ENCODE measurements at places on chromosomes 2 and 18.

- DNase-seq, result no peak
Observed at GRCh38 chr2:77161009-77161408, 361.2 kb downstream of the LRRTM4 start.

DNA sequence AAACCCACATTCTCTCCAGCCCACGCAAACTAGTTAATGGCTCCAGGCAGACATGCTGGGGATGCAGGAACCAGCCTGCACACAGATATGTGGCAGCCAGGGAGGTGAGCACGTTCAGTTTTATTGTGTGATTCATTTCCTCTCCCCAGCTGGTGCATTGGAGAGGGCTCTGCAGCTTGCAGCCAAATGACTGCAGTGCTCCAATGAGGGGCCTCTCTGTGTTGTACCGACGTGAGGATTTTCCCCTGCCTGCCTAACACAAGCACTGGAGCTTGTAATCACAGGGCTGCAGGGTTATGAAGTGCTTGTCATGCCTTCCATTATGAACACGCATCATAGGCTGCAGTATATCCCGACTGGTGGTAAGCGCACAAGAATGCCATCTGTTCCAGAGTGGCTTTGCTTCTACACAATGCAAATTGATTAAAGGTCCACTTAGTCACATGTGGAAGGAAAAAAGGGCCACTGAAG is 92.3 kb upstream of the THUMPD2 start:
- DNase-seq, result no peak

GRCh38 chr18:445055-445454 is 55.4 kb downstream of the COLEC12 start:
- no peak for DNase-seq

- no peak for DNase-seq
Observed at GRCh38 chr2:39023649-39024048, 97.2 kb downstream of the SOS1 start.

- no peak for DNase-seq
Observed at GRCh38 chr2:135099802-135100483, 47.9 kb downstream of the RAB3GAP1 start.

DNA sequence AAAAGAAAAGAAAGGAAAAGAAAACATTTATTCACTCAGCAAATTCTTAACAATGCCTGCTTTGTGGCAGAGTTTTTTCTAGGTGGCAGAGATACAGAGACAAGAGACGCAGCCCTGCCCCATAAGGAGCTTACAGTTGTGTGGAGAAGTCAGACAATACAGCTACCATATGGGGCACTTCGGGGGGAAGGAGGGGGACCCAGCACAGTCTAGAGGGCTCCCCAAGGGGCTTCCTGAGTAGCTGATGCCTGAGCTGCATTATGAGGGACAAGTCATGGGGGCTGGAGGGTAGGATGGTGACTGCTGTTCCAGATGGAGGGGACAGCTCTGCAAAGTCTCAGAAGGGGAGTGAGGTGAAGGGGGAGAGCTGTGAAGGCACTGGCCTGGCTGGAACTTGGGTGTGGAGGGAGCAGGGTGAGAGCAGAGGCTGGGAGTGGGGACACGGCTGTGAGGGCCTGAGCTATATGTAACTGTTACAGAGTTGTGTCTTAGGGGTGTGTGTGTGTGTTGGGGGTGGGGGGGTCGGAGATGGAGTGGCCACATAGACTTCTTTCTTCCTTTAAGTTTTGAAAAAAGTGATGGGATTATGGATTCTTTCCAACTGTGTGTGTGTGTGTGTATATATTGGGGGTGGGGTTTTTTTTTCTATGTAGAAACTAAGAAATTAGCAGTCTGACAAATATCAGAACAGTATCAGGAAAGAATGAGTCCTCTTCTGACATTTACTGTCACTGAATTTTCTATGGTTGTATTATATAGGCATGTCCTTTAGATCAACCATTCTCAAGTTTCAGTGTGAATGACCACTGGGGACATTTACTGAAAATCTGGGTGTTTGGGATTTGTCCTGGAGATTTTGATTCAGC is 66.0 kb upstream of the HAAO start:
- DNase-seq, result no peak

- no peak for DNase-seq
Observed at GRCh38 chr2:149080099-149080498, 41.6 kb downstream of the LYPD6B start.

DNA sequence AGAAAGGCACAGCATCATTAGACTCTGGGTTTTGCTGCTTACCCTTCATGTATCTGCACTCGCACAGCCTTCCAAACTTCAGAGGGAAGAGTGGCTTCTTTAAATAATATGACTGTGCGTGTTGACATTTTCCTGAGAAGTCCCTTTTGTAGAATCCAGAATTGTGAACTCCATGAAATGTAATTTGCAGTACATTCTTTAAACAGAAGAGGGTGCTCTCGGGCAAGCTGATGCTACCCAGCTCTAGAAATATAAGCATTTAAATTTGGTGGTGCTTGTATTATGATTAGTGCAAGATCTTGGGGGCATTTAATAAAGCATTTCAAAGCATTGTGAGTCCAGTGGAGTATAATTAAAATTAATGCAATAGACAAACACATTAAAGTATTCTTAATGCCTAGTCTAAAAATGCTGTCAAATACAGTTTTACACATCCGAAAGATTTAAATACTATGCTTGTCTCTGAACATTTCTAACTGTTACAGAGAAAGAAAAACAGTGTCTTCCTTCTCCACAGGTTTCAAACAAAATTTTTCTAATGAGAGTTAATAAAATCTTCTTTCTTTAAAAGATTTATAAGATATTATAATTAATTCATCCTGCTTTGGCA is 17.3 kb upstream of the GTF2A1L start:
- DNase-seq, result no peak

- no peak for DNase-seq
Observed at GRCh38 chr2:45283764-45284620, 274.7 kb upstream of the SIX2 start.
